Stimulated activated CD8-positive, alpha-beta memory T cell treated with anti-CD3 and anti-CD28 coated beads, Interleukin-7, amount 100 ng/mL, for 4 hours (primary cell): ENCODE measurements at places on chromosomes 4 and X.

- no peak for DNase-seq
These were observed 337.3 kb downstream of the CENPC start for GRCh38 chr4:67207941-67208441.

DNA sequence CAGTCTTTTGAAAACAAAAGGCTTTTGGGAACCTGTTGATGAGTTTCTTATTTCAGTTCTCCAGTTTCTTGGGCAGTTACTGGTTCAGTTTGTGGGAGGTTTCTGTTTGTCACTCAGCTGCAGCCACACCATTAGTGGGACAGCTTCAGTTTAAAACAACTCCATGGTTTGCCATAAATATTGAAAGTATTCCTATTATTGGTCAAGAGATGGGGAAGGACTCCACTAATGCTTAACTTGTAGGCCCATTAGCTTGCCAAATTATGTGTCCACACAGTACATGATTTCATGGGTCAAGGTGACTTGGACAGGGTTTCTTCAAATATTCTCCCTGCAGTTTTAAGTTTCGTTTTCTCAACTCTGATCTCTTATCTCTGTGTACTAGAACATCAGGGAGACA, 15.5 kb upstream of the ASIC5 start:
- no peak for DNase-seq

DNA sequence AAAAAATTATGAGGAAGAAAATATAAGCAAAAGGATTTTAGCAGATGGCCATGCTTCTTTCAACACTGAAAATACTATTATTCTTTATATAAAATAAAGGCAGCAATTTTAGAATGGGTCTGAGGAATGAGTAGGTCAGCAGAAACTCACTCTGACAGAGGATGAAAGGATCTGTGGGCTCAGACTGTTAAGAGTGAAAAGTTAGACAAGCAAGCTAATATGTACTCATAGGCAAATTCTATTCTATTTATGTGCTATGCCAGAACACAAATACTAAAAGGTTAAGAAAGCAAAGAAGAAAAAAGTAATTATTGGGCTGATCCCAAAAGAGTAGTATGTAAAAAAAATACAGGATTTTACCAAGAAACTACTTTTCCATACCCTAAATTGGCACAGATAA, 13.9 kb downstream of the LCORL start:
- no peak for DNase-seq

- DNase-seq: no peak
These were observed 107.4 kb upstream of the SLC4A4 start for GRCh38 chr4:71231129-71232055.

- DNase-seq: no peak
These were observed 3.8 kb upstream of the GPR174 start for GRCh38 chrX:79140731-79141130.

DNA sequence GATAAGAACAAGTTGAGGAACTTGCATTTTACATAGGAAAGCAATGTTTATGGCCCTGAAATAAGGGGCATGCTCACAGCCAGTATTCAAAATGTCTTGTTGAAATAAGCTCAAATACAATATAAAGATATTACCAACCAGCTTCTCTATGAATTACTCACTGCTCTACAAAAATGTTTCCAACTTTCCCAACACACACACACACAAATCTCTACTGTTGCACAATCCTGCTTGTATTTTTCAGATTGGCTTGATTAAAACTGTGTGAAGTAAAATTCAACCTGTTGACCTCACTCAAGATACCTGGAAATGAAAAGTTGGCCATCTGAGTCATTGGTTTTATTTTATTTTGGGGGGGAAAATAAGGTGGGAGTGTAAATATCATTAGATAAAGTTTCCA, 128.6 kb downstream of the CHIC2 start:
- DNase-seq: no peak

DNA sequence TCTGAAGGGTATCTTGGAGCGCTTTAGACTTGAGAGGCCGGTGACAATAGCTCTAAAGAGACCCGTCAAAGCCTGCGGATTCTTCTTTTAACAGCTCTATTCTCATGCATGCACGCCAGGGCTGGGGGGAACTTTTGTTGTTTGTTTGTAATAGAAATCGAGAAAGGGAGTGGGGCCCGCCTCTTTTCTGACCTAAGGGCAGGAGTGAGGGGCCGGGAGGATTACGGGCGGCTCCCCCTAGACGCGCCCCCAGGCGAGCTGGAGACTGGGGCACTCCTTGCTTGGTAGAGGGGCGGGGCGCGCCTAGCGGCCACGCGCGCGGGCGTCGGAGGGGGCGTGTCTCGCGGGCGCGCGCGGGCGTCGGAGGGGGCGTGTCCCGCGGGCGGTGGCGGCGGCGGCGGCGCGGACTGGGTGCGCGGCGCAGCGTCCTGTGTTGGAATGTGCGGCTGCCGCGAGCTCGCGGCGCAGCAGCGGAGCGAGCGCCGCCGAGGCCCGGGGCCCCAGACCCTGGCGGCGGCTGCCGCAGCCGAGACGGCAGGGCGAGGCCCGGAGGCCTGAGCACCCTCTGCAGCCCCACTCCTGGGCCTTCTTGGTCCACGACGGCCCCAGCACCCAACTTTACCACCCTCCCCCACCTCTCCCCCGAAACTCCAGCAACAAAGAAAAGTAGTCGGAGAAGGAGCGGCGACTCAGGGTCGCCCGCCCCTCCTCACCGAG, at the start of gene REST:
Gene REST, plus strand, starts transcription at position 412 of the 717 bp plus-strand sequence. CDS start 2,739 bp downstream, outside the sequence.
- DNase-seq: peak; percentile 74

DNA sequence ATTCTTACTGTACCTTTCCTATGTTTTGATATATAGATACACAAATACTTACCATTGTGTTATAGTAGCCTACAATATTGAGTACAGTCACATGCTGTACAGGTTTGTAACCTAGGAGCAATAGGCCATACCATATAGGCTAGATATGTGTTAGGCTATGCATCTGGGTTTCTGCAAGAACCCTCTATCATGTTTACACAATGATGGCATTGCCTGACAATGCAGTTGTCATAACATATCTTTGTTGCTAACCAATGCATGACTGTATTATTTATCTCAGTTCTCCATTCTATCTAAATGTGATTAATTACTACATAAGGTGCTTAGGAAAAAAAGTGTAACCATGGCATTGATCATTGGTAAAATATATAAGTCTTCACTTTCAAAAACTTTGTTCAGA, 10.0 kb upstream of the SPCS3 start:
- no peak for DNase-seq
